ENCODE measurements at places on chromosomes 6 and 20.

- DNase-seq, result peak; percentile 45
Observed at GRCh38 chr20:40962733-40963504, 65.7 kb upstream of the TOP1 start.

DNA sequence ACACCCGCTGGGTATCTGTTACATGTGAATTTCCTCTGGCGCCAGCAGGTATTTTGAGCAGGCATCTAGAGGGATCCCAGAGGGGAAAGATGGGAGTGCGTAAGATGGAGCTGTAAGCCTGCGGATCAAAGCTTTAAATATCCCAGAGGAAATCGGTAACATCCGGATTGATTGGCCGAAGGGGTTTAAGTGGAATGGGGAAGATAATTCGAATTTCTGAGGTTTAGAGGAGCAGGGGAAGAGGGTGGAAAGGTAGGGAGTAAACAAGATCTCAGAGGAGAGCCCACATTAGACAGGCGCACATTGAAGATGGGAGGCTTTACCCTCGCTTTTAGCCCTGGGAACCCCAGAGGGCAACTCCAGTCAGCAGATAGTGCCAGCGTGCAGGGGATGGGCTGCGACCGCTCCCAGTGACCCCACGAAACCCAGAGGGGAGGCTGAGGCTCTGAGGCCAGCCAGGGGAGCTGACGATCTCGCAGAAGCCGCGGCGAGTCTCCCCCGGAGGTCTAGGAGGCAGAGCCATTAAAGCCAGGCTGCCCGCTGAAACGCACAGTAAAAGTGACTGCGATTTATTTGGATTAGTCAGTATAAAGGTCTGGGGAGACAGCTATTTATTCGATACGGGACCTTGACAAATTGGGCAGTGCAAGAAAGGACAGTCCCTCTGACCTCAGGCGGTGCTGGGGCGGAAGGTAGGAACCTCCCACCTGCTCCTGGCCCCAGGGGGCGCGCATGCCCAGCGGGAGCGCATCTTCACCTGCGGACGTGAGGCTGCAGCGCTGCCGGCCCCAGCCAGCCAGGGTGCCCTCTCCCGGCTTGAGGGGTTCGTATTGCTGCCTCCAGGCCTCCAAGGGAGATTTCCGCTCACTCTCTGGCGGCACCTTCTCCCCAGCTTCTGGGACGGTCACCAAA is 34.3 kb upstream of the TCF21 start:
- no peak for DNase-seq

- no peak for DNase-seq
Observed at GRCh38 chr6:147099974-147100373, 104.2 kb upstream of the STXBP5 start.

DNA sequence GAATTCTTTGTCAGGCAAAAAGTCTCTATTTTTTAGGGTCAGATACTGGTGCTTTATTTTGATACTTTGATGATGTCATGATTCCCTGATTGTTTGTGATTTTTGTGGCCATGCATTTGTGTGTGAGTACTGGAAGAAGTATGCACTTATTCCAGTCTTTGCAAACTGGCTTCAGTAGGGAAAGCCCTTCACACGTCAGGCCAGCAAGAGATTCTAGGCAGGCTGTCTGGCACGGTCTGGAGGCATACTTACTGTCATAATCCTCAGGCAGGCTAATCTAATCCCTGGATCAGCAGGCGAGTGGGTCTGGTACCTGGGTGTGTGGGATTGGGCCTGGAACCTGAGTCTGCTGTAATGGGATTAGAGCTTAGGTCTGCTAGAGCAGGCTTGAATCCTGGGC is 391.8 kb upstream of the MMS22L start:
- no peak for DNase-seq

DNA sequence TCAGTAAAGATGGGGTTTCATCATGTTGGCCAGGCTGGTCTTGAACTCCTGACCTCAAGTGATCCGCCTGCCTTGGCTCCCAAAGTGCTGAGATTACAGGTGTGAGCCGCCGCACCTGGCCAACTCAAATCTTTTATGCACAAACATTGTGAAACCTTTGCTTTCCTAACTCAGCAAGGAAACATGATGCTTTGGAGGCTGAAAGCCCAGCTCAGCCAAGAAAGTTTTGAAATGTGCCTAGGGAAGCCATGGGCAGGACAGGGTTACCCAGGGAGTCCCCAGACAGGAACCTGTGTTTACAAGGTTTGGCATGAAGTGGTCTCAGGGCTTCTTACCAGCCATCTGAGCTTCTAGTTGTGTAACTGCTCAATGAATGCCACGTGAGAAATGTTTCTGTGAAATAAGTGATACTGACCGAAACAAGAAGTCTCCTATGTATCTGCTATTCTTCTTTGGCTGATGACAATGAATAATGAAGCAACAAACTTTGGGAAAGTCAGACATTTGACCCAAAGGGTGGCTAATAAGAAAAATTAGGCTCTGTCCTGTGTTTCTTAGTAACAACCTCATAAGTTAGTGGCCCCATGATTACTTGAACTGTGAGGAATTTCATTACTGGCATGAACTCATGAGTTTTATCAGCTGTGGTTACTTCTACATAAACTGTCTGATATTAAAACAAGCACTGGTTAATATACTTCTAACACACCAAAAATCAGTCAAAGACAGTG is 163.5 kb downstream of the KIF6 start:
- no peak for DNase-seq

GRCh38 chr6:142210606-142211005 is 63.5 kb downstream of the VTA1 start:
- DNase-seq, result no peak

- no peak for DNase-seq
Observed at GRCh38 chr6:81977486-81977885, 225.0 kb upstream of the TENT5A start.

- no peak for DNase-seq
Observed at GRCh38 chr6:7833751-7834070, 76.9 kb downstream of the TXNDC5 start.

- DNase-seq, result no peak
Observed at GRCh38 chr6:35081426-35081851, 59.7 kb downstream of the TCP11 start.

All from activated CD8-positive, alpha-beta memory T cell treated with anti-CD3 and anti-CD28 coated beads for 4 hours (primary cell).